Stimulated activated CD8-positive, alpha-beta memory T cell treated with anti-CD3 and anti-CD28 coated beads, Interleukin-4, amount 100 ng/mL, for 48 hours (primary cell): ENCODE measurements at places on chromosomes 12 and 14.

GRCh38 chr12:109523071-109523470 lies 45.6 kb downstream of the UBE3B start:
- DNase-seq = no peak

GRCh38 chr12:131368668-131369071 lies 342.2 kb upstream of the SFSWAP start:
- DNase-seq = no peak

GRCh38 chr14:80776657-80777056 lies 164.9 kb downstream of the CEP128 start:
- no peak for DNase-seq

GRCh38 chr14:95011445-95012006 lies 145.8 kb downstream of the DICER1 start:
- no peak for DNase-seq

- DNase-seq = no peak
Measured at GRCh38 chr14:30445011-30445793, 113.8 kb upstream of the G2E3 start.

DNA sequence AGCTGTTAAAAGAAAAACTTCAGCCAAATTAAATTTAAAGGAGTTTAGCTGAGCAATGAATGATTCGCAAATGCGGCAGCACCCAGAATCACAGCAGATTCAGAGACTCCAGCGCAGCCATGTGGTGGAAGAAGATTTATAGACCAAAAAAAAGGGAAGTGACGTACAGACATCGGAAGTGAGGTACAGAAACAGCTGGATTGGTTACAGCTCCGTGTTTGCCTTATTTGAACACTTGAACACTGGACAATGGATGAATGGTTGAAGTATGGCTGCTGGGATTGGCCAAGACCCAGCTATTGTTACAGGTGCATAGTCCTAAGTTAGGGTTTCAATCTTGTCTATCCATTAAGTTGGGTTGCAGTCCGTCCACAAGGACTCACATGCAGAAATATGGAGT lies 42.6 kb downstream of the GALNT8 start:
- no peak for DNase-seq

DNA sequence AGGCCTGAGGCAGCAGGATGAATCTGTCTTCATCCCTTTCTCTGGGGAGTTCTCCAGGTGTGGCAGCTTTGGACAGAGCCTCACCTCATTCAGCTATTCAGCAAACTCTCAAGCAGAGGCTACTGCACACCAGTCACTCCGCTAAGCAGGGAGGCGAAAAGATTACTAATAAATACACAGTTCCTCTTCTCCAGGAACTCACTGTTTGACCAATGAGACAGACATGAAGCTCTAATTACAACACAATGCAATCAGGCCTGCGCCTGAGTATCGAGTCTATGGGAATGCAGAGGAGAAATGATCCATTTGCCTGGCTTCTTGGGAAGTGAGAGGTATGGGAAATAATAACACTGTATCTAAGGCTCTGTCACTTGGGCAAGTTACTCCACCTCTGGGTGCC lies 178.1 kb downstream of the CRADD start:
- no peak for DNase-seq

- DNase-seq = peak; percentile 59
Measured at GRCh38 chr14:91947475-91948184, at the start of gene FBLN5. TSS of gene FBLN5 (minus strand) at chr14:91947694. CDS start at chr14:91947229, 465 bp downstream.

DNA sequence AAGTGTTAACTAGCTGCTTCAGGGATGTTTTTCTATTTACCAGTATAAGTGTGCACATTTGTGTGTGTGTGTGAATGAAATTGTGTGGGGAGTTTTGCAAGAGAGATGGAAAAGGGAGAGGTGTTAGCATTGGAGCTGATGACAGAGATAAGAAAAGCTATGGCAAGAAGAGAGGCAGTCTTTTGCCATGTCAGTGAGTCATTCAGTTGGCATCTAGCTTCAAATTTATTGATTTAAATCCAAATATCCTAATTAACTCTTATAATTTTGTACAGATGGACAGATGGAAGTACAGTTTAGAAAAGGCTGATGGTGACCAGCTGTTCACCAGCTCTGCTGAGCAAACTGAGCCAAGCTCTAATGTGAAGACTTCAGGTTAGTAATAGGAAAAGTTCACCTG lies 3.3 kb upstream of the BHLHE41 start:
- no peak for DNase-seq

GRCh38 chr14:104804481-104805325 lies 3.8 kb downstream of the ZBTB42 start:
- DNase-seq = no peak
